ENCODE measurements at places on chromosomes 1 and 21.

GRCh38 chr1:187244623-187245022 lies 415.9 kb downstream of the PLA2G4A start:
- peak; percentile 17 for DNase-seq

DNA sequence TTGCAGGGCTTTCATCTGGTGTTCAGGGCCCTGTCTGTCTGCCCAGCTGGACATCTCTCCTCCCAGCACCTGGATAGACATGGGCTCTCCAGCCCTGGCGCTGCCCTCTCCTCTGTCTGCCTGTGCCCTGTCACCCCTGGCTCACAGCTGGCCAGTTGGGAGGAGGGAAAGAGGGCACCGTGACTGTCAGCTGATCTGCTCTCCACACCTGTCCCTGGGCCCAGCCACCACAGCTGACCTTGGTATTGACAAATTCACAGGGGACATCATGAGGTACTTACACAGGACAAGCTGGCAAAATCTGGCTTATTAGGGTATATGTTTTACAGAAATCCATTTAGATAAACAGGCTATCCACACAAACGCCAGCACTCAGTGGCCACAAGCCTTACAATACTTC lies 8.3 kb downstream of the TNR start:
- no peak for DNase-seq

DNA sequence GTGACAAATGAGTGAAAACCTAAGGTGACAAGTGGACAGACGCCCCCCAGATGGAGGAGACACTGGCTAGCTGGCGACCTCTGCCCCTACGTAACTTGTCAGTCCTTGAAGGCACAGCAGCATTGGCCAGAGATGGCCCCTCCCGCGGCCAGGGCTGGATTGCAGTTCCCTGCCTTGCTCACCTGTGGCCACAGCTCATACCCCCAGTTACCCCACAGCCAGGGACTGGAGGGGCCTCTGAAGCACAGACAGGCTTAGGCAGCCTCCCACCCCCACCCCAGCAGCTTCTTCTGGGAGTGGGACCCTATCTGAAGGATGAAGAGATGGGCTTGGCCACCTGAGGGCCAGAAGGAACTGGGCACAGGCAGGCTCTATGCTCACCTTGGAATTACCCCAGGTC lies 3.7 kb downstream of the HES3 start:
- DNase-seq, result no peak

GRCh38 chr21:37677006-37677405 lies 239.3 kb downstream of the KCNJ6 start:
- DNase-seq, result no peak

DNA sequence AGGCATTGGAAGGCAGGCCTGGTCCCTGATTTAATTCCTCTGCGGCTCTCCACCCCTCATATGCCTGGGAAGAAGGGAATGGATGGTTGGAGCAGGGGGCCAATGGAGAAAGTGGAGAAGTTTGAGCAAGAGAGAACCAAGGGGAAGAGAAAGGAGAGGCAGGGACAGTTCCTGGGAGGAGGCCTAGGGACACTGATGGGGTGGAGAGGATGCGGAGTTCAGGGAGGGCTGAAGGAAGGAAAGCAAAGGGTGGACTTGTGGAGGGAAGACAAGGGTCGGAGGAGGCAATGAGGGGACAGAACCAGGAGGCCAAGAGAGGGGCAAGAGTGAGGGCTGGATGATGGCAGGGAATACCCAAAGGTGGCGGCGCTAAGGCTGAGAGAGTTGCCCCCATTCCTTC lies 7.1 kb downstream of the ZBTB7B start:
- no peak for DNase-seq

DNA sequence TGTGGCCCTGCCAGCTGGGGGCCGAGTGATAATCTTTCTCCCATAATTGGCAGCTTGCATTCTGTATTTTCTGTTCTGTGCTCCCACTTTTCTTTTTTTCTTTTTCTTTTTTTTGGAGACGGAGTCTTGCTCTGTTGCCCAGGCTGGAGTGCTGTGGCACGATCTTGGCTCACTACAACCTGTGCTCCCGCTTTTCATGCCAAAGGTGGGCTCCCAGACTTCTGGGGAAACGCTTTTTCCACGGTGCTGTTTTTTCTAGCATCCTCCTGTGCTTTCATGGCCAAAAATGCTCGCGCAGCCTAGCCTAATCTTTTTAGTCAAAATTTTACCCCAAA lies 585 bp upstream of the AHCTF1 start:
- no peak for DNase-seq

GRCh38 chr1:235767795-235768194 lies 98.9 kb downstream of the LYST start:
- DNase-seq, result no peak

DNA sequence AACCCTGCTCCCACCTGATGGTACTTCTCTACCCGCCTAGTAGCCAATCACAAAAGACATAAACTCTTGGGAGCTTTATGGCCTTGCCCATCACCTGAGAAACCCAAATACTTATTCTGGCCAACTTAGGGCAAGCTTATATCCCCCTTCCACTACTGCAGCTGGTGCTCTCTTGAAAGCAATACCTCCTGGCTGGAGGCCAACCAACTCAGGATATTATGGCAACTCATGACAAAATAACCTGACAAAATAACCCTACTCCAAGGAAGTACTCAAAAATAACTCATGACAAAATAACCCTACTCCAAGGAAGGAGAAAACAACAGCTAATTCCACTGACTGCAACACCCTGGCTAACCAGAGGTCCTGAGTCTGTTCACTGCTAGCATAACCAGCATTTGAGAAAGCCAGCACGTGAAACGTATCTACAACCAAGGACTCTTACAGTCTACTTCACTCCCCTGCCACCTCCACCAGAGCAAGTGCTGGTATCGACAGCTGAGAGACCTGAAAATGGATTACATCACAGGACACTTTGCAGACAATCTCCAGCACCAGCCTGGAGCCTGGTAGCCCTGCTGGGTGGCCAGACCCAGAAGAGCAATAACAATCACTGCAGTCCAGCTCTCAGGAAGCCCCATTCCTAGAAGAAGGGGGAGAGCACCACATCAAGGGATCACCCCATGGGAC lies 179.9 kb downstream of the COL24A1 start:
- DNase-seq, result no peak

DNA sequence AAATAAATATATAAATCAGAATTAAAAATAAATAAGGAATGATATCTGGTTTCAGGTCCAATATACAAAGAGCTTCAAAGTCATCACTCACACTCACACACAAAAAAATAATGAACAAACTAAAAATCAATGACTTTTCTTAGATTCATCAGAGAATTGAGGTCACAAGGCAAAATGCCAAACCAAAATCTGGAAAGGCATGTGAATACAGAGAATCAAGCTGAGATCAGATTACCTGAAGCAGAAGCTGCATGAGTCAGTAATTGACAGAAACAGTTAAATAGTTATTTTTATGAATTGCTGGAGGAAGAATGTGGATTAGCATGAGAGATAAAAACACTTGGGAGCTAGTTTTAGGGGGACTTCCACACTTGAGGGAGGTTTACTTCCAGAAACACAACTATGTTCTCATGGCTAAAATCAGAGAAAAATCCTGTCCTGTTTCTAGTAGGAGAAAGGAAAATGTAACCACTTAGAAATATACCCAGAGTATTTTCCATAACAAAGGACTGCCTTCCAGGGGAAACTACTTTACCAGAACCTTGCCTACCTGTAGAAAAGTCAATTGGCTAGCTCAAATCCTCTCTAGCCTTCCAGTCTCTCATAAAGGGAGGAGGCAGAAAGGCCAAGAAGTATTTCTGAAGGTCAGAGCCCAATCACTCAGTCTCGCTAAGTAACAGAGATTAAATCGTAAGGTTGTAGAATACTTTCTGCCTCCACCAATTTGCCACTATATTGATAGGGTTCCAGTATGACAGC lies 536.6 kb upstream of the NR5A2 start:
- no peak for DNase-seq

DNA sequence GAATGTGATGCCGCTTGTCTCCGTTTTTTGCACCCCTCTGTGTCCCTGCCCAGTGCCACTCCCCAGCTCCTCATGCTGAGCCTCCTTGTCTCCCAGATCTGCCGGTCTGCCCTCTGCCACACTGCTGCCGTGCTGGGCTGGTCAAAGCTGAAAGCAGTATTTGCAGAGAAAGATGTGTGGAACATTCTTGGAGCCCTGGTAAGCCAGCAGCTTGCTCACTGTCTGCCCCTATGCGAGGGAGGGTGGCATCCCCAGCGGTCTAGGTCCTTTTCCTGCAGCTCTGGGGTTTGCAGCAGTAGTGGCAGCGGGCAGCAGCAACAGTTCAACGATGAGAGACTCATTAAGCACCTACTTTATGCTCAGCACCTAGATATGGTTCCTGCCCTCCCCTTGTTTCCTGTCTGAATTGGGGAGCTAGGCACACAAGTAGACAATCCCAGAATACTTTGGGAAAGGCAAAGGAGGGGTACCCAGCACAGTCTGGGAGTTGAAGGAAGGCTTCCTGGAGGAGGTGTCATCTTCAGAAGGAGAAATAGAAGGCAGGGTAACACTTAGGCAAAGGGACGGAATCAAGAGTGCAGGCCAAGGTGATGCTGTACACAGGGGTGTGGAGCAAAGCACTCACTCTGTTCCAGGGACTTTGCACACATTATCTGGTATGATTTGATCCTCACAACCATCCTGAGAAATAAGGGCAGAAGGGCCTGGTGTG lies 63.1 kb downstream of the KIF21B start:
- no peak for DNase-seq

DNA sequence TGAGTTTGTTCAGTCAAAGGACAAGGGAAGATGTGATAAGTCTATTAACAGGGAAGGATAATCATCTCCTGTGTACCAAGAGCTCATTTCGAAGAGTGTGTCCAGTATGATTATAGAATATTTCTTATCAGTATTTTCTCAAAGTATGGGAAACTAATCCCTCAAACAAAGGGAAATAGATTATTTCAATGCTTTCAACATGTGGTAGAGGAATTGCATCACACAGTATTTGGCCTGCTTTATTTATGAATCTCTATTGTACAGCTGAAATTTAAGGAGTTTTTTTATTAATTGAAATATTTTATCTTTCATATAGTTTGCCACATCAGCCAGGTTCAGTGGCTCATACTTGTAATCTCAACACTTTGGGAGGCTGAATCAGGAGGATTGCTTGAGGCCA lies 151.0 kb downstream of the CLEC20A start:
- no peak for DNase-seq

DNA sequence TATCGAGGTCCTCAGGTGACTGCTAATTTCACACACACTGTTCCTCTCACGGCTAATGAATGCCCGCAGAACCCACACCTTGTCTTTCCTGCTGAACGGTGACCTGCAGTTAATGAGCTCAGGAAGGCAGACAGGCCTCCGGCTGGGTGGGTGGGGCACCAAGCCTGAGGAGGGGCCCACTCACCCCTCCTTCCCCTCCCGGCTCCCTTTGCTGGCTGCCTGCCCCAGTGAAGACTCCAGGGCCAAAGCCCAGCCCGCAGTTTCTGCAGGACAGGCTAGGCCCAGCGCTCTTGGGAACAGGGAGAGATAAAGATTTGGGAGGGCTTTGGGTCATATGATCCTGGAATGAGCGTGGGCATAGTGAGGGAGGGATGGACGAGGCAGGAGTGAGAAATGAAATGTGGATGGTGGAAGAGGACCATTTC lies 26.4 kb downstream of the FOXO6 start:
- peak; percentile 100 for DNase-seq

DNA sequence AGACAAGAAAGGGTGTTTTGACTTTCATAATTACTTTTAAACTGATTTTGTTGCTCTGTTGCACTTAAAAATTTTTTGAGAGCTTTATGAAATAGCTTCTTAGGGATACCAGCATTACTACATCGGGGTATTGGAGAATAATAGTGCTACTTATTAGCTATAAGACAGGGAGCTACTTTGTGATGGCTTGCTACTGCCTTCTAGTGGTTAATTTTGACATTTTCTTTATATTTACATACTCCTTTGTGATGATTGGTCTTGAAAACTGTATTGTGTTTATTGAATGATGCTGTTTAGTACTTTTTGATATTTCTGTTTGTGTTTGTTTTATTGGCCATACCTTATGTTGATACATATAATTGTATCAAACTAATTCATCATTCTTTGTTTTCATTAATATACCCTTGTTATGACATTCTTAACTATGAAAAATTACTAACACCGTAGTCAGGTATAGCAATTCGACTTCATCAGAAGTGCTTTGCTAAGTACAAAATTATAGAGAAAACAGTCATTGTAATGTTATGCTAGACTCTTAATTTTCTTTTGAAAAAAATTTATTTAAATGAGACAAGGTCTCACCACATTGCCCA lies 85.5 kb downstream of the CLIC4 start:
- DNase-seq, result peak; percentile 38

GRCh38 chr21:43768868-43769167 lies 7.3 kb downstream of the CSTB start:
- DNase-seq, result no peak

GRCh38 chr1:55993646-55994318 lies 585.6 kb downstream of the PLPP3 start:
- DNase-seq, result no peak

- DNase-seq, result peak; percentile 6
These were observed 18.1 kb downstream of the USP48 start for GRCh38 chr1:21764615-21765423.

GRCh38 chr1:8152731-8153702 lies 126.9 kb upstream of the ERRFI1 start:
- no peak for DNase-seq

GRCh38 chr1:214215583-214215982 lies 65.4 kb upstream of the SMYD2 start:
- no peak for DNase-seq

GRCh38 chr1:159177272-159177907 lies 6.0 kb downstream of the CADM3 start:
- no peak for DNase-seq

DNA sequence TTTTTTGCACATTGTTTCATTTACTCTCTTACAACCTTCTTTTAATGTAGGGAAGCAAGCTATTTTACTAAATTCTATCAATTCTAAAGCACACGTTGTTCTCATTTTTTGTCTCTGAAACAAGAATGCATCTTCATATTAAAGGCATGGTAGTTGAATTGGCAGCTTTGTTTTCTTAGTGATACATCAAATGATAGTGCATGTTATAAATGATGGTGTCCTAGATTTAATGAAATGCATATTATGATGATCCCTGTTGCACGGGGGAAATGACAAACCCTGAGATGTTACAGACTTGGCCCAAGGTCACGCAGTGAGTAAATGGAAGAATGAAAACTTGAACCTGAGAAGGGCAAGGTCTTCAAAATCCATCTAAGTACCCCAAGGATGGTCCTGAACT lies 213.1 kb downstream of the KAZN start:
- no peak for DNase-seq

- DNase-seq, result no peak
These were observed 257.8 kb upstream of the CHRM3 start for GRCh38 chr1:239128541-239128940.

Data from DMS 273 treated with DMSO at 0.1 percent for 48 hours (cell line).